ENCODE measurements at places on chromosomes 5 and 9. TPM values are rescaled to one million over a fixed set of nuclear protein-coding genes. Genes with fewer than 3 reads are reported as not detected.

Gene PCDHGA11
- total RNA-seq, result 0.14 TPM

Gene SMIM33
- total RNA-seq, result 0.11 TPM

Gene MAML1
- 25.3 TPM for total RNA-seq

Gene NRARP
- 3.1 TPM for total RNA-seq

Gene PPIC
- total RNA-seq, result not detected

Gene ALDH1A1
- total RNA-seq, result not detected

Data from activated naive CD4-positive, alpha-beta T cell treated with anti-CD3 and anti-CD28 coated beads, Interleukin-2, amount 50 U/mL, for 72 hours (primary cell).